Stimulated activated CD4-positive, alpha-beta T cell treated with anti-CD3 and anti-CD28 coated beads, Interleukin-12 subunit alpha, Interleukin-12 subunit beta, amount 100 ng/mL, for 48 hours (primary cell): ENCODE measurements at places on chromosomes 7 and 10.

DNA sequence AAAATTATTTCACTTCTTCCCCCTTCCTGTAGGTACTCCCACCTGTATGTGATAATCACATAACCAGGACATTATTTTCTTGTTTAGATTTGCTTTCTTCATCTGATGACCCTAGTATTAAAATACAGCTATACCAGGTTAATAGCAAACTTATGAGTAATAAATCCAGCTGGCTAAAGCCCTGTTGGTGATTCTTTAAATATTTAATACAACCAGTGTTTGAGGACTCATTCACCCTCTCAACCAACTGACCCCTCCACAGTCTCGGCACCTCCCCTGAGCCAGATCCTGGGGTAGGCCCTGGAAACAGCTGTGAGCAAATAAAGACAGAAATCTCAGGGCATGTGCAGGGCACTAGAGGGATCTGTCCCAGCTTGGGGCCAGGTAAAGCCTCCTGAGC lies 58.5 kb downstream of the BLNK start:
- DNase-seq = no peak

GRCh38 chr7:99876491-99876890 lies 342 bp downstream of the OR2AE1 start:
- no peak for DNase-seq

- no peak for DNase-seq
Measured at GRCh38 chr7:111175908-111176441, 85.0 kb downstream of the LRRN3 start.

- no peak for DNase-seq
Measured at GRCh38 chr10:5546891-5547680, 22.3 kb downstream of the CALML3 start.

DNA sequence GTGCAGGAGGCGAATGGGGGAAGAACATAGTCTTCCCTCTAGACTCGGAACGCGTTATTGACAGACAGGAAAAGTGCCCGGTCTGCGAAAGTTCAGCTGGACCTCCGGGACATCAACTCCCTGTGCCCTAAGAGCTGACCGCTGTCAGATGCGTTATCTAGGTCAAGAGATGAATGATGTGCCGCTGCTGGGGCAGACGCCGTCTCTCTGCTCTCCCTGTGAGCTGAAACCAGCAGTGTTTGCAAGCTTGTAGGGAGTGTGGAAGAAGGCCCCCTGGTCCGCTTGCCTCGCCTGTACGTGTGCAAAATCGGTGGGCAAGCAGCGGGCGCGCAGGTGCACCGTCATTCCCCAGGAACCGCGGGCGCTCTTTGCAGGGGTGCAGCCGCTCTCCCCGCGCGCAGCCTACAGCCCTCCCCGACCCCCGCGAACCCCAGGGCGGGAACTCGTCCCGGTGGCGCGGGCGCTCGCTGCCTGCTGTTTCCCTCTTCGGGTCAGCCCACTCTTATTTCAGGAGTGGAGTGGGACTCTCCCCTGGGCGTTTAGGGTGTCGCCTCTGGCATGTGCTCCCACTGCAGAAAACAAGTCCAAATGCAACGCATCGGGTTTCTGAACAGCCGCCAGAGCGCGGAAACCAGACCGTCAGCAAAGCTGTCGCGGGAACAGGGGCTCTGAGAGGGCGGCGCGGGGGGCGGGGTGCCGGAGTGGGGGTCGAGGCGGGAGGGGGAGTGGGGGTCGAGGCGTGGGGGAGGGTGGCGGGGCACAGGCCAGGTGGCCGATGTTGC lies 1.8 kb upstream of the PFKFB3 start:
- peak; percentile 8 for DNase-seq

GRCh38 chr7:2864204-2864985 lies 20.3 kb upstream of the GNA12 start:
- DNase-seq = no peak

- DNase-seq = peak; percentile 82
Measured at GRCh38 chr7:1065585-1066241, 21.4 kb downstream of the GPR146 start.

DNA sequence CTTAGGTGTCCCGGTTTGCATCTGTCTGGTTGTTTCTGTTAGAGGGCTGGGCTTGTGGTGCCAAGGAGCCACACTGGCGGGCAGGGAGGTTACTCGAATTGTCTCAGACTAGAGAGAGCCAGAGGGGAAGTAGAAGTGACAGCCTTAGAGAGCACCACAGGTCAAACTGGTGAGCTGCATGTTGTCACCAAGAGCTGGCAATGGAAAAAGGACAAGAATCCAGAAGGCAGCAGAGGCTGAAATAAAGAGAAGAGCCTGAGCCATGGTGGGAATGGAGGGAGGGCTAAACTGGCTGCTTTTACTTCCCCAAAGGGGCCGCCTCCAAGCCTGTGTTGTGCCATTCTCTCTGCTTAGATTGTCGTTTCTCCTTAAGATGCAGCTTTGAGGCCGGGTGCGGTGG lies 31.1 kb upstream of the RHBDD2 start:
- no peak for DNase-seq

DNA sequence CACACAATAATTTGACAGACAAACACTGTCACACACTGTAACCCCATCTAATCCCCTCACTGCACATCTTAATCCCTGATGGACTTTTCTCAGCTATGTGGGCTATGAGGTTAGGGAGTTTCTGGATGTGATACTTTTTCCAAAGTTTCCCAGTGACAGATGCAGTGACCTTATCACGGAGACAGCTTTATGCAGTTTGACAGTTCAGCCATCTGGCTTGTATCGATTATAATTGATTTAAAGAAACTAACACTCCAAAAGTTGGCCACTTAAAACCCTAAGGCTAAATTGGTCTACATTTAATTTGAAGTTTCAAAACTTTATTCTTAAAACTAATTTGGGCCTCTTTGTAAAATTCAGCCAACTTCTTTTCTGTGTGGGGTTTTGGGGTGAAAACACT lies 196.7 kb downstream of the SDK1 start:
- no peak for DNase-seq

- DNase-seq = no peak
Measured at GRCh38 chr7:76047305-76047810, 442 bp downstream of the STYXL1 start.

DNA sequence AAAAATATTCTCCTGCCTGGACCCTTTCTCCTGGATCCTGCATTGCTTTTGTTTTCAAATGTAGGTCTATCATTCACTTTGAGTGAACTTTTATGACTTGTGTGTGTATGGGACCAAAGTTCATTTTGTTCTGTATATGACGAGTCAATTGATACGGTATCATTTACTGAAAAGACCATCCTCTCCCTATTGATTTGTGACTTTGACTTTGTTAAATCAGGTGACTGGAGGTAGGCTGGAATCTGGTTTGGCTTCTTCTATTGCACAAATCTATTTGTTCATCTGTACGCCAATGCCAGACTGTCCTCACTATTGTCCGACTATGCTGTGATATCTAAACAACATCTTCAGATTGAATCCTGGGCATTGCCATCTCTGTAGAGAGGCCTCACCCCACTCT lies 5.3 kb upstream of the ARMS2 start:
- no peak for DNase-seq
